DMS79 (cell line): ENCODE measurements at places on chromosomes 6 and 20.

DNA sequence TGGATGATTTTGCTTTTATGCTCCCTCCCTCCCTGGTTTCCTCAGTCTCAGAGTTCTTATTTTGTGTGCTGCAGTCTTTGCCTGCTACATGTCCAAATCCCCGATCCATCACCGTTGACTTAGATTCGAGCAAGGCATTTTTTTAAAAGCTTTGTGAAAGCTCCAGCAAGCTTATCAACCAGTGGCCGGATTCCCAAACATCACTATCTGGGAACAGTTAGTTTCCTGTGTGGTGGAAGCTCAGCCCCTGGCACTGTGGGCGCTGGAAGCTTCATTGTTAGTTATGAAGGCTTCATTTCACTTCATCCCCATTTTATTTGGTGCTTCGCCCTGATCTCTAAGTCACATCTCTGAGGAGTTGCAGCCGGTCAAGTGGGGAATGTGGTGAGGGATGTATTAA is 44.7 kb downstream of the DEK start:
- no peak for DNase-seq

GRCh38 chr20:57617079-57617795 is 3.0 kb downstream of the ZBP1 start:
- no peak for DNase-seq

DNA sequence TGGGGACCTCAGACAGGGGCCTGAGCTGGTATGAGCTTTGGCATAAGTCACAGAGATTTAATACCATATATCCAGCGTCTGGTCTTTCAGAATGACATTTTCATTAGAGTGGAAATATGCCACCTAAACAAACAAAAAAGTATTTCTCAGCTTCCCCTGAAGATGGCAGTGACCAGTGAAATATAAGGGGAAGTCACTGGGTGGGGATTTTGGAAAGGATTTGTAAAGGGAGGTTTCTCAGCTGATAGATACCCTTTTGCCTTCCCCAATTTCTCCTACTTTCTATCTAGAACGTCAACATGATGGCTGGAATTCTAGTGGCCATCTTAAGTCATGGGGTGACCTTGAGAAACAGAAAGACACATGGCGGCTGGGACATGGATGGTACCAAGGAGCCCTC is 137.7 kb upstream of the LRFN2 start:
- DNase-seq = no peak

- DNase-seq = no peak
Observed at GRCh38 chr6:11653028-11653583, 115.6 kb downstream of the TMEM170B start.

DNA sequence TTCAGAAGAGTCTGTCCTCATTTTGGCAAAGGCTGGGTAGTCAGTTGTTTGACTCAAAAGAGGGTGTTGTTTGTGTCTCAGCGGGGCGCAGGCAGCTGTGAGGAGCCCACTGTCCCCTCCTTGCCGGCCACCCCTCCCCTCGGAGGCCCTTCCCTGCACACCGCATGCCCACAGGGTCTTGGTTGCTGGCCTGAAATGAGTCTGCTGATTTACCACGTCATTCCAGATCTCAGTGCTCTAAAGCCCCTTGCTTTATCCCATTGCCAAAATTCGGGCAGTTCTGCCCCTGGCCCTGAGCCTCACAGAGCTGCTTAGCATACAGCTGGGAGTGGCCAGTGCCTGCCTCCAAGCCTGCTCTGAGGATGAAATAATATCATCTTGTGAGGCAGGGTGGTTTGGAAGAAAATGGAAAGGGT is 220.7 kb downstream of the UST start:
- no peak for DNase-seq

DNA sequence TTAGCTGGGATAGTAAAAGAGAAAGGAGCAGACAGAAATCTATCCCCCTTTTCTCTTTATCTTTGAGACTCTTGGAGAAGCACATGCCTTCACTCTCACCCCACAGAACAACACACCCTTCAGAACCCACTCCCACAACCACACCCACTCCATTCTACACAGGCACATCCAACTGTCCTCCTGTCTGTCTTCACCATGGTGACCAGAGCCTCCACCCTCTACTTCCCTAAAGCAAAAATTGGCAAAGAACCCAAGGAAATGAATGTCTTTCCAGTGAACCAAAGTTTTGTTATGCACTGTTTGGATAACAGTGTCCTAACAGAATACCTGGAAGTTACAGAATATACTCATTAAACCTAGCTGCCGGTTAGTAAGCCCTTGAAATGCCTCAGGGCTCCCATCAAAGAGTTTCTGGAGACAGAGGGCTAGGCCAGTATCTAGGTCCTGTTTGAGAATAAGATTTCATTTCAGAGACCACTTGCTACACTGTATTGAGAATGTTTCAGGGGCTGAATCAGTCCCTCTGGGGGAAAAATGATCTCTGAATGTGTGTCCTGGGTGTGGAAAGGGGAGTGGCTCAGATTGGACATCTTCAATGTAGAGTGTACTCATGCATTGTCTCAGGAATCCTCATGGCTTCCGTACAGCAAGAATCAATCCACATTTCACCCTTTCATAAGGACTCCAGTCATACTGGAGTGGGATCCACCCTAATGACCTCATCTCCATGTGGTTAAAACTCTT is 101.1 kb downstream of the LY86 start:
- no peak for DNase-seq

DNA sequence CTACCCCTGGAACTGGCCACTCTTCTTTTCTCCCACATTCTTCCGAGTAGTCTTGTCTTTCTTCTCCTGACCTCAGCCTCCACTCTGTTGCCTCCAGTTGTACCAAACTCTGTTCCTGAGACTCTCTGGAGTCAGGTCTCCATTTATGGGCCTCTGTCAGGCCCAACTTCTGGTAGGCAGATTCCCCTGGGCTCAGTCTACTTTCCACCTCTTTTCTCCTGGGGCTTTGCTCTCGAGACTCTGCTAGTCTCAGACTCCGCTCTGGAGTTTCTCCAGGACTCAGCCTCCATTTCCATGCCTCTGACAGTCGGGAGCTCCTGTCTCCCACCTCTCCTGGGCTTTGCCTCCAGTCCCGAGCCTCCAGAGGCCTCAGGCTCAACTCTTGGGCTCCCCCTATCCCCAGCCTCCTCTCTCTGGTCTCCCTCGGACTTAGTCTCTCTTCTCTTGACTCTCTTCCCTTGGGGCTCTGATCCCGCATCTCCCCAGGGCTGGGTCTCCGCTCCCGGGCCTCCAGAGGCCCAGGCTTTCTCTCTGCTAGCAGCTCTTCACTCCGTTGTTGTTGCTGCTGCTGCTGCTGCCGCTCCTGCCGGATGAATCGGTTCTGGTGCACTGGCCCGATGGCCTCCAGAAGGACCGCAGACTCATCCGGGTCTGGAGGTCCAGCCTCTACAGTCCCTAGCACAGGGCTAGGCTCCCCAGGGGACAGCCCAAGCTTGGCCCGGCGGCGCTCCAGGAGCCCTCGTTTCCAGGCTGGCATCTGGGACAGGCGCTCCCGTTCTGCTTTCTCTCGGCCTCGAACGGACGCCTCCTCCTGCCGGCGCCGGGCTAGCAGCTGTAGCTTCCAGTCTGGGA is 1.1 kb downstream of the PPP1R18 start:
- no peak for DNase-seq

DNA sequence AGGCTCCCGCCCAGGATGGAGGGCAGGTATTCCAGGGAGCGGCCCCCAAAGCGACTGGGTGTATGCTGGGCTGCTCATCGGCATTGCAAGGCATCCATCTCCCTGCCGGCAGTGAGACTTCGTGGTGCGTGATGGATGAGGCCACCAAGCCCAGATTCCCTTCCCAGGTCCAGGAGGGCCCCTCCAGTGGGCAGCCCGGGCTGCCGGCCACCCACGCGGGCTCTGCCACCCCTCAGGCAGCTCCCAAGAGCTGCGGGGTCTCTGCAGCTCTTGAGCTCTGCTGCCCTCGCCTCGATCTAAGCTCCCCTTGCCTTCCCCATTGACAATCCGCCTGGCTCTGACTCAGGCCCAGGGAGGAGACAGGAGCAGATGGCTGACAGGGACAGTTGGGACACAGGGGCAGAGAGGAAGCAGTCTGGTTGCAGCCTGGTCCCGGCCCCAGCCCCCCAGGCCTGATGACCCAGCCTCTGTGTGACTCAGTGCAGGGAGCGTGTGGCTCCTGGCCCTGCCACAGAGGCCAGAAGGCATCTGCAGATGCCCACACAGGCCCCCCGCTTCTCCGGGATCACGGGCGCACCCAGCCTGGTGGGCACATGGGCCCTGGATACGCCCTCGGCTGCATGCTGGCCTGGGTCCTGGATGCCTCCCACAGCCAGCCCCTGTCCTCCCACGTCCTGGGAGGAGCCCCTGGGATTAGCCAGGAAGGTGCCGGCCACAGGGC is 33.0 kb downstream of the SLCO4A1 start:
- no peak for DNase-seq

DNA sequence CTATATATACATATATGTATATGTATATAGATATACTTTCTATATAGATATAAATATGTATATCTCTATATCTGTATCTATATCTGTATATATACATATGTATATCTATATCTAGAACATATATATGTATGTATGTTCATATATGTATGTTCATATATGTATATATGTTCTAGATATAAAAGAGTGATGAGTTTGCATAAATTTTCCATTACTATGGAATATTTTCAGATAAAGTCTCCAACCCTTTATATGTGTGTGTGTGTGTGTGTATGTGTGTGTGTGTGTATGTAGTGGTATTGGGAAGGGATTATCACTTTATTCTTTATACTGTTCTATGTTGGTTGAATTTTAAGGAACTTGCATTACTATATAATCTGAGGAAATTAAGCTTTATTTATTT is 33.3 kb downstream of the SYNE1 start:
- no peak for DNase-seq

DNA sequence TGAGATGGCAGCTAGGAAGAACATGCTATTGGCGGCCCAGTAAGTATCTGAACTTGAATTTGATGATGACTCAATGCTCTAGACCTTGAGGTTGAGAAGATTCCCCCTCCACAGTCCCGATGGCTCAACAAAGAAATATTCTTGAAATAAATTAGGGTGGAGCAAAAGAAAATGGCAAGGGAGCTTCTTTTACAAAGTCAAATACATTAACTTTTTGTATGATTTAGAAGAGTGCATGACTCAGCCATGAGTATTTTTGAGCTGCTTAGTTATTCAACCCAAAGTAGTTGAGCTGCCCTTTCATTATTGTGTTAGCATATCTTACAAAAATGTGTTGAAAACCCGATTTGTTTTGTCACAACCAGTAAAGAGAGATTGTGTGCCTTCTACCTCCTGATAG is 7.6 kb downstream of the TFAP2C start:
- DNase-seq = no peak
